ENCODE measurements at places on chromosomes 6 and 20.

GRCh38 chr20:12012241-12013222, 94.8 kb downstream of the BTBD3 start:
- DNase-seq: peak; percentile 4

GRCh38 chr6:114375541-114376192, 32.8 kb upstream of the HS3ST5 start:
- DNase-seq: no peak

- DNase-seq: no peak
Measured at GRCh38 chr20:58716476-58717277, 24.1 kb downstream of the NPEPL1 start.

DNA sequence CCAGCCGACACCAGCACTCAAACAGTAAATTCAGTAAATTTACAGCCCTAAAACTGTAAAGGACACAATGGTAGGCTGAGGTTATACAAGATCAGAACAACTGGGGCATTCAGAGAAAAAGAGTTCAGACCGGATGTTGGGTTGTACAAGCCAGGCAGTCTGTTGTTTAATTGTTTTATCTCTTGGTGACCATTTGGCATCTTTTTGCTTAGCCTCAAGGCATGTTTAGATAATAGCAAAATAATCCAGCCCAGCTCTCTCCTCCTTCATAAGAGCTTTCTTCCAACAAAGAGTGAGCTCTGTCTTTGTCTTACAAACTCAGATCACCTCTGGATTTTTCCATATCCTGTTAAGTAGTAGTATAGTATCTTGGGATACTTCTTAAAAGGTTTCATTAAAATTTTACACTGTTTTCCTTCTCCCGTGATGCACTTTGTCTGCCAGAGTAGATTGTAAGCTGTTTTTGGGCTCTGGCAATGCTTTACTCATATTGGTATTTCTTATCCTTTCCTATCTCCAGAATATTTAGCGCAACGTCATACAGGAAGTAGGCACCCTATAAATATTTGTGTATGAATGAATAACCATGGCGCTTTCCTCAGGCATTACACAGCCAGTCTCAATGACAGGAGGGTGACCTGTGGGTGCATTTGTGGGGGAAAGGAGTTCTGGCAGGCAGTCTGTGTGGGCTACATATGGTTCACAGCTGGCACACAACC, 35.6 kb upstream of the TRAM2 start:
- no peak for DNase-seq

GRCh38 chr20:40781327-40782042, 92.4 kb upstream of the MAFB start:
- no peak for DNase-seq

DNA sequence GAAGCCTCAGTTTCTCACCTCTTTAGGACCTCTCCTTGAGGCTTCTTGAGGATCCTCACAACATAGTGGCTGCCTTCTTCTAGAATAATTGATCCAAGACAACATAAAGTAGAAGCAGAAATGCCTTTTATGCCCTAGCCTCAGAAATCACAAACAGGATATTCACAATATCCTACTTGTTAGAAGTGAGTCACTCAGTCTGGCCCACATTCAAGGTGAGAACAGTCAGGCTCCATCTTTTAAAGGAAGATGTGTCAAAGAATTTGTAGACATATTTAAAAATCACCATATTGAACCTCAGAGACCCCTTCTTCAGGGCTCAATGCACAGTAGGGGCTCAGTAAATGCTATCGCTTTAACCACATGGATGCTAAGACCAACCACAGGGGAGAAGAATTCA, 20.8 kb upstream of the FAM83D start:
- no peak for DNase-seq

- no peak for DNase-seq
Measured at GRCh38 chr6:17032590-17032987, 69.3 kb upstream of the STMND1 start.

GRCh38 chr6:20467437-20467836, 65.8 kb downstream of the E2F3 start:
- DNase-seq: no peak

DNA sequence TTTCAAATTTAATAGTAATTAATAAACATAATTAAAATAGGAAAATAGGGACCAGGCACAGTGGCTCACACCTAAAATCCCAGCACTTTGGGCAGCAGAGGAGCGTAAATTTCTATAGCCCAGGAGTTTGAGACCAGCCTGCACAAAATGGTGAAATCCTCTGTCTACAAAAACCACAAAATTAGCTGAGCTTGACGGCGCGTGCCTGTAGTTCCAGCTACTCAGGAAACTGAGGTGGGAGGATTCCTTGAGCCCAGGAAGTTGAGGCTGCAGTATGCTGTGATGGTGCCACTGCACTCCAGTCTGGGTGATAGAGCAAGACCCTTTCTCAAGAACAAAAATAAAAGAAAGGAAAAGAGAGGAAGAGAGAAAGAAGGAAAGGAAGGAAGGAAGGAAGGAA, 1387.0 kb upstream of the ADGRB3 start:
- no peak for DNase-seq

DNA sequence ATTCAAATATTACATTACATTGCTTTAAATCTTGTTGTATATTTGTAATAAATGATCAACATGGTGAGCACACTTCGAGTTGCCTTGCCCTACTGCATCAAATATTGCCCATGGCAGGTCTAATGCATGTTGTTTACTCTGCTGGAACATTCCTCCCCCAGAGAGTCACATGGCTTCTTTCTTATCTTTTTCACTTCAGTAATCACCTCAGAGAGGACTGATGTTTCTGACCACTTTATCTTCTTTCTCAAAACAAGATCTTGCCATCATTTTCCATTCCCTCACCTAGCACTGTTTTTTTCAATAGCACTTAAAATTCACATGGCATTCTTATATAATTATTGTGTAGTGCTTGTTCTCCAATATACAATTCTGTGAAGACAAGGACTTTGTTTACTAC, 243.5 kb upstream of the THEMIS start:
- no peak for DNase-seq

GRCh38 chr20:20466341-20466879, 98.5 kb downstream of the INSM1 start:
- no peak for DNase-seq

GRCh38 chr6:166707045-166707444, 80.0 kb upstream of the RPS6KA2 start:
- no peak for DNase-seq

- no peak for DNase-seq
Measured at GRCh38 chr6:2578767-2579166, 172.0 kb downstream of the MYLK4 start.

DNA sequence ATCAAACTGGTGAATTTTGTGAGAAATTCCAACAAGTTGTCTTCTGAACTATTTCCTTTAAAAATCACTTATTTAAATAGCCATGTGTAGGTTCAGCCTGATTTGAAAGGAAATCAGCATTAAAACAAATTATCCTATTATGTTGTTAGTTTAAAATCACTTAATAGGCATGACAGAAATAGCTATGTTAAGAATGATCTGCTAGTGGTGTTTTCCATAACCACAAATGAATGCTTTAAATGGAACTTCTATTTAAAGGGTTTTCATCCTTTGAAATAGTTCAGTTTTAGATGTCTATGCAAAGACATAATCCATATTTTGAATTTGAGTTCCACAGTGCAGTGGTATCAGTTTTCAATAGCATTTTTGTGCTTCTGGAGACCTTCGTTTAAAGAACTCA, 120.1 kb downstream of the PLEKHG1 start:
- no peak for DNase-seq

DNA sequence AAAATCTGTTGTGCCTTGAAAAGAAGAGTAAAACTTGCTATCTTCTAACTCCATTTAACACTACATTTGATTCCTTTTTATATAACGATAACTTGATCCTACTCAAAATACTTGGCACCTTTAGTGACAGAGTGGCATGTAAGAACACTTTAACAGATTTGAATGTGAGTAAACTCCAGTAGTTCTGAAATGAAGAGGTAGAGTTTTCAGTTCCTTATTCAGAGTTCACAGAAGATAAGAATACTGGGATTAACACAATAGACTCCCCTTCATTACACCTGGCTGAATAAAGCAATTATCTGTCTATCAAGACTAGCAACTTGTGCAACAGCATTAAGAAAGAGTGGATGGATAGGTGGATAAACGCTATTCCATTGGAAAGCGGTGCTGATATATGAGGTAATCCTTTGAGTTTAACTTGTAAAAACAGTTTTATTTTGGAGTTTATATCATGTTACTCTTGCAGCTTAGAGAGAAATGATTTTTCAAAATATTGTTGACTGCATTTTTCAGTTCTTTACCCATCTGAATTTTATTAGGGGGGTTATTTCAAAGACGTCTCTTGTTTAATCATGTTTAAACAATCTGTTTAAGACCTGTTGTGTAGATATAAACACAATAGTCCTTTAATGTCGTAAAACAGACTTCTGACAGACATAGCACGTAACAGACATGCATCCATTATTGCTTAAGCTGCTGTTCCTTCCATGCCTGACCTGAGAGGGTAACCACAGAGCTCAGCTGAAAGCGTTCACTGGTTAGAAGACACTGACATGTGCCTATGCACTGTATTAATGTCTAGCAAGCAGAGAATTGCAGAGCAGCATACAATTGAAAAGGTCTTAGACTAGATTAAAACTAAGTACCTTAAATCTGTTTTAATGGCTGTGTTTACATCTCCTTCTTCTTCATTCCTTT, 102.4 kb upstream of the SUPT3H start:
- DNase-seq: no peak

- DNase-seq: no peak
Measured at GRCh38 chr6:128117916-128118315, 217.1 kb upstream of the THEMIS start.

DNA sequence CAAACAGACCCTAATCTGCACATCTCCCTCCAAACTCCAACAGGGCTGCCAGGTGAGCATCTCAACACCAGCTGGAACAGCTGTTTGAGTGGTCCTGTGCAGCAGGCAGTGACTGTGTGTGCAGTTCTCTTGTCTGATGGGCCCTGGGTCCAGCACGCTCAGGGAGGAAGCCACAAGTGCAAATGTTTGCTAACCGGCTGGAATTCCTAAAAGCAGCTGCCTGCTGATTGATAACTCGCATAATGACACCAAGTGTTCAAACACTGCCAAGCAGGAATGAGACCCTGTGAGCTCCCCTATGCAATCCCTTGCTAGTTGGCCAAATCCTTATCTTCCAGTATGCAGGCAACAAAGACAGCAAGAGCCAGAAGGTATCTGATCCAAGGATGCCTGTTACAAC, 650.6 kb downstream of the CBLN4 start:
- no peak for DNase-seq

GRCh38 chr20:32515631-32516101, 69.5 kb downstream of the NOL4L start:
- DNase-seq: no peak

DNA sequence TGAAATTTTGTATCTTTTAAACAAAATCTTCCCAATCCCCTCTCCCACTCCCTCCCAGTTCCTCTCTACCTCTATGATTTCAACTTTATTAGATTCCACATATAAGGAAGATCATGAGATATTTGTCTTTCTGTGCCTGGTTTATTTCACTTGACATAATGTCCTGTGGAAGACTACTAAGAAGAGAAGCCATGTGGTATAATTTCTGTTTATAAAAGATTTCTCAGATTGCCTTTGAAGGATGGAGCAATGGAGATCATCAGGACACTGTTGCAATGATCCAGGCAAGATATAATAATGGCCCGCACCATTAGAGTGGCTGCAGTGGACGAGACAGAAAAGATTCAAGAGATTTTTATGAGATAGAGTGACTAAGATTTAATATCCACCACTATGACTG, 13.1 kb downstream of the NRSN1 start:
- no peak for DNase-seq

GRCh38 chr6:116144605-116145004, 18.7 kb upstream of the COL10A1 start:
- no peak for DNase-seq

DNA sequence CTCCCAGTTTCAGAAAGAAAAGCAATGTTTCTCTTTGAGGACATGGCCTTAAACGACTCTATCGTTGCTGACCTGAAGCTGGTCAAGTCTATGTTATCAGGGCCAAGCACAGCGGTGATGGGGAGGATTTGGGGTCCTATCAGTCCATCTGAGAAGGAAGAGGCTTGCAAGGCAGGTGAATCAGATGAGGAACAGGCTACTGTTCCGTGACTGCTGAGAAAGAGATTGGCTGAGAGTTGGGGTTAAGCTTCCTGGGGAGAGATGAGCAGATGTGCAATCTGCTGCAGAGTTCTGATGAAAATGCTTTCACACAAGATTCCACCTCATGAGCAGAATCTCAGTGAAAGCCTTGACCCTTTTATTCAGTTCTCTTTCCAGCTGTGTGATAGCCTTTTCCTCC, 168.3 kb upstream of the STMND1 start:
- DNase-seq: no peak

GRCh38 chr6:14759976-14760672, 485.7 kb upstream of the JARID2 start:
- no peak for DNase-seq

DNA sequence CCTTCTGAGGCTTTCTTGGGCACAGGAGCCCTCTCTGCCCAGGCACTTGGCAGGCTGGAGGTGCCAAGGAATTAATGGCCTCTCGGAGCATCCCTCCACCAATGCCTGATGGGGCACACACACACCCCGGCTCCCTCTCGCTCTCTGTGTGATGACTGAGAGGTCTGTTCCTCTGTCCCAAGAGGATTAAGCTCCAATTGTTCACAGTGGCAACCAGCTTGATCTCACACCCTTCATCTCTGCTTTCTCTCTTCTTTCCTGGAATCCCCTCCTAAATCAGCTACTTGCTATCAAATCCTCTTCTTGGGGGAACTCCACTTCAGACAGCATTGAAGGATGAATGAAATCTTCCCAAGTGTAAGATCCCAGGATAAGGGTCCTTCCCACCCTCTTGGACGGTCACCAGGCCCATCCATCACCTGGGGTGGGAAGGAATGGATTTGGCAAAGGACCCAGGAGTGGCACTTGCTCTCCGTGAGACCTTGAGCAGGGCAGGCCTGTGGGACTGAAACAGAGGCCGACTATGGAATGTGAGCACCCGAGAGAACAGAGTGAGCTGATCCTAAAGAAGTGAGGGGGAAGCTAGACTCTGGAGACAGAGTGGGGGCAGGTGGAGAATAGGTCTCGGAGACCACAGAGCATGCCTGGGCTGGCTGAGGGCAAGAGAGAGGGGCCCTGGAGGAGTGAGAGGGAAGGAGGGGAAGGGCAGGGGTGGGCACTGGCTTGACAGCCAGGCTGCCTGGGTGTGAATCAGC, 93.6 kb downstream of the GRM4 start:
- DNase-seq: no peak

All from CD4-positive, alpha-beta T cell treated with Interleukin-1 beta for 1 hour (primary cell).